Stimulated activated CD4-positive, alpha-beta T cell treated with anti-CD3 and anti-CD28 coated beads, Interleukin-12 subunit alpha, Interleukin-12 subunit beta, amount 100 ng/mL, for 48 hours (primary cell): ENCODE measurements at places on chromosomes 11 and 22.

DNA sequence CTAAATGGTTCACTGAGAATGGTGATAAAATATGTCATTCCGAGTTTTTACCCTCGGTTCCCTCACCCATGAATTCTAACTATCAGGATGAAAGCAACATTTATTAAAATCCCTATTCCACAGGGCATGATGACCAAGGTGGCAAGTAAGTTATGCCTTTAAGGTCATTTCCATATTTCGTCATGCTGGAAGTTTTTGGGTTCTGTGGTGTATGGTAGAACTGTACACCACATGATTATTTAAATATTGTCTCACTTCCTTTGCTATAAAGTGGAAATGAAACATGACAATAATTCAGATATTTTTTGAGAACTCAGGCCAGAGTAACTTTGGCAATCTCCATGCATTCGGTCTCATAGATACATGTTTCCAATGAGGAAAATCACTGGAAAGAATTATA, 68.5 kb upstream of the CARD18 start:
- no peak for DNase-seq

DNA sequence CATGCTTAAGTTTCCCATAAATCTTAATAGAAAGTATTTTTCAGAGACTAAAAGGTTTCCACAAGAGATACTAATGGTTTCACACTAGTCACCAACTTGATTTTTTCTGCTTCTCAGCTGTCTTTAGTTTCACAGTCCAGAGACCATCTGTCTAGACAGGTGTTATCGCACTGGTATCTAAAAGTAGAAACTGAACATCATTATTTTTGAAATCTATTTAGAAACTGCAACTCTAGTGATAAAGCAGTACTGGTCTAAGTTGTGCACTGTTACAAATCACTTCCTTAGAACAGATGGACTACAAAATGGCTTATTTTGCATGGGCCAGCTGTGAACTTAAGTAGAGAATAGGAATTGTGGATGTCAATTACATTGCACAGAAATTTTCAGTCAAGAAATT, 78.0 kb downstream of the CNTN5 start:
- DNase-seq = no peak

DNA sequence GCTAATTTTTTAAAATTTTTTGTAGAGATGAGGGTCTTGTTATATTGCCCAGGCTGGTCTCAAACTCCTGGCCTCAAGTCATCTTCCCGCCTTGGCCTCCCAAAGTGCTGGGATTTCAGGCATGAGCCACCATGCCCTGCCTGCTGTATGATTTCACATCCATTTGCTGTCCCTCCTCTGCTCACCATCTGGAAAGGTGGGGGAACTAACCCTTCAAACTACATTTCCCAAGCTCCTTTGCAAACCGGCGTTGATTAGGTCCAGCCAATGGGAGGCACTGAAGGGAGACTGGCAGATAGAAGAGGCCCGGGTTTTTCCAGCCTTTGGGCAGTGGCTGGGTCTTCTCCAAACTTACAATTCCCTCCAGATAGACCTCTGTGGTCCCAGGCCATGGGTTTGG, 19.3 kb downstream of the RFPL1 start:
- no peak for DNase-seq

GRCh38 chr11:726278-727220, 20.5 kb downstream of the EPS8L2 start:
- DNase-seq = peak; percentile 26

GRCh38 chr11:128210148-128210940, 377.0 kb downstream of the ETS1 start:
- DNase-seq = no peak

- no peak for DNase-seq
Observed at GRCh38 chr11:105137286-105137685, 2.3 kb downstream of the CARD18 start.

GRCh38 chr11:95363708-95364107, 132.7 kb upstream of the SESN3 start:
- DNase-seq = no peak

- DNase-seq = no peak
Observed at GRCh38 chr11:102194990-102195389, 84.7 kb downstream of the YAP1 start.

- DNase-seq = no peak
Observed at GRCh38 chr22:26025626-26026025, 143.6 kb upstream of the SEZ6L start.

- no peak for DNase-seq
Observed at GRCh38 chr11:57536947-57537619, at the start of gene SMTNL1. Gene SMTNL1 (plus strand): TSS chr11:57537595. CDS start chr11:57542643, 5,048 bp downstream.

- DNase-seq = no peak
Observed at GRCh38 chr22:29049655-29050263, 11.9 kb downstream of the C22orf31 start.

GRCh38 chr11:104206936-104207335, 43.0 kb upstream of the PDGFD start:
- no peak for DNase-seq

DNA sequence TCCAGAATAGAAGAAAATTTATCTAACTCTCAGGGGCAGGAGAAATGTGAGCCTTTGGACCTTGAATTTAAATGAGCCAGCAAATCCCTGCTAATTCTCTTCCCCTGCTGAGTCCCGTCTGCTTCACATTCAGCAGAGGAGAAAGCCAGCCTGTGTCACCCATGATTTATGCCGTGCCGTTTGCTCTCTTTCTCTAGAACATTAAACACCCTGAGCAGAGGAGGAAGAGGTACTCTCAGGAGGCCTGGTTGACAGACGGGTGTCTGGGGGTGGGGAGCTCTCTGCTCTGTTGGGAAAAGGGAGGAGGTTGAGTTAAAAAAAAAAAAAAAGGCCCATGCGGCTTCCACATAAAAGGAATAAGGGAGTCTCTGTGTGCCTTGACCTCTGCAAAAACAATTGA, 11.3 kb upstream of the MTMR3 start:
- DNase-seq = no peak

- DNase-seq = no peak
Observed at GRCh38 chr11:130888790-130889189, 27.5 kb downstream of the SNX19 start.

- DNase-seq = no peak
Observed at GRCh38 chr11:132237781-132238180, 867.4 kb downstream of the NTM start.

DNA sequence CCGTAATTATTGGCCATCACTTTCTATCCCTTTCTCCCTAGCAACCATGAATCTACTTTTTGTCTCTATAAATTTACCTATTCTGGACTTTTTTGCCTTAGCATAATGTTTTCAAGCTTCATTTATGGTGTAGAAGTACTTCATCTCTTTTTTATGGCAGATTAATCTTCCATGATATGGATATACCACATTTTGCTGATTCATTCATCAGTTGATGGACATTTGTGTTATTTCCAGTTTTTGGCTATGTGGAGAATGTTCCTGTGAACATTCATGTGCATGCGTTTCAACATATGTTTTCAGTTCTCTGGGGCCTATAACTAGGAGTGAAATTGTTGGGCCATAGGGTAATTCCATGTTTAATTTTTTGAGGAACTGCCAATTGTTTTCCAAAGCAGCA, 12.8 kb downstream of the CAPN1 start:
- no peak for DNase-seq

DNA sequence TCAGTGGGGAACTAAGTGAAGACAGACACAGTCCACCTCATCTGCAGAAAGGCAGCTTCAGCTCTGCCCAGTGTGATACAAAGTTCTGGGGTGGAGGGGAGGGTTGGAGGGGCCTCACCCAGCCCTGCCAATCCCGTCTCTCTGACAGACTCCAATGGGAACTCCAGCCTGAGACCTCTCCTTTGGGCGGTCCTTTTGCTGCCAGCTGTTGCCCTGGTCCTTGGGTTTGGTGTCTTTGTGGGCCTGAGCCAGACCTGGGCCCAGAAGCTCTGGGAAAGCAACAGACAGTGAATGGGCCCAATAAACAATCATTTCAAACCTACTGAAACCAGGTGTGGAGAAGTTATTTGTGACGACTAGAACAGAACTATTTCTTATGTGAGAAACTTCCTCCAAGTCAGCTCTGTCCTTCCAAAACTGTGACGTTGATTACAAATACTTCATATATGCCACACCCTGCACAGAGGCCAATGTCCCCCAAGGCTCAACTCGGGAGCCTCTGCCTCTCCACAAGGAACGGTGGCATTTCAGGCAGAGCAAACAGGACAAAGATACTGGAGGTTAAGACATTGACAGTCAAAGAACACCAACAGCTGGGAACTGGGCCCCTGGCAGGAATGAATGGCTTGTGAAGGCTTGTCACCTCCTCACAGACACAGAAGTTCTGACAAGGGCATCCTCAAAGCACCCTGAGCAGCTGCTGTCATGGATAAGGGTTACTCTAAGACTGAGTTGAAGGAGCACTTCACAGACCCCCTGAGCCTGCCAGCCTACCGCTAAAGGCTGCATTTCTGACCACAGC, 8.2 kb downstream of the ZP1 start:
- DNase-seq = no peak

DNA sequence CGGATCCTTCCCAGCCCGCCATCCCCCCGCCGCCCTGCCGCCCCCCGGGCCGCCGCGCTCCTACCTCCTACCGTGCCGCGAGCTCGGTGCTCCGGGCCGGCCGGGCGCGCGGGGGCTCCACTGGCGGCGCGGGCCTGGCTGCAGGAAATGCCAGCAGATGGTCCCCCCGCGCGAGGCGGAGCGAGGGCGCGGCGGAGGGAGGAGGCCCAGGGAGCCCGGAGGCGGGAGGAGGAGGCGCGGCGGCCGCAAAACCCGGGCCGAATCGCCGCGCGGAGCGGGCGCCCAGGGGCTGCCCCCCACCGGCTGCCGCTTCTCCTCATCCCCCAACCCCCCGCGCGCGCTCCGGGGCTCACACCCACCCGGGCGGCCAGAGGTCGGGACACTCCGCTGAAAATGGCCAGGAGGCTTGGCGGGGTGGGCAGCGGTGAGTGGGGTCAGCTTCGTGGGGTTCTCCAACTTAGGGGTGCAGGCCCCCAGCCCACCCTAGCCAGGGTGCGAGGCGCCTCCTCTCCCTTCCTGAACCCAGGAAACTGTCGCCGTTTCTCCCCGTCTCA, at the start of gene OSBPL5:
OSBPL5 (minus strand) TSS at position 159 of the 554 bp plus-strand sequence. CDS start 36,162 bp downstream, outside the sequence.
- peak; percentile 42 for DNase-seq

GRCh38 chr11:95121698-95122097, 32.1 kb downstream of the ENDOD1 start:
- DNase-seq = no peak

- DNase-seq = no peak
Observed at GRCh38 chr11:88596786-88597185, 259.2 kb upstream of the CTSC start.
